ENCODE measurements at places on chromosomes 6 and 20.

DNA sequence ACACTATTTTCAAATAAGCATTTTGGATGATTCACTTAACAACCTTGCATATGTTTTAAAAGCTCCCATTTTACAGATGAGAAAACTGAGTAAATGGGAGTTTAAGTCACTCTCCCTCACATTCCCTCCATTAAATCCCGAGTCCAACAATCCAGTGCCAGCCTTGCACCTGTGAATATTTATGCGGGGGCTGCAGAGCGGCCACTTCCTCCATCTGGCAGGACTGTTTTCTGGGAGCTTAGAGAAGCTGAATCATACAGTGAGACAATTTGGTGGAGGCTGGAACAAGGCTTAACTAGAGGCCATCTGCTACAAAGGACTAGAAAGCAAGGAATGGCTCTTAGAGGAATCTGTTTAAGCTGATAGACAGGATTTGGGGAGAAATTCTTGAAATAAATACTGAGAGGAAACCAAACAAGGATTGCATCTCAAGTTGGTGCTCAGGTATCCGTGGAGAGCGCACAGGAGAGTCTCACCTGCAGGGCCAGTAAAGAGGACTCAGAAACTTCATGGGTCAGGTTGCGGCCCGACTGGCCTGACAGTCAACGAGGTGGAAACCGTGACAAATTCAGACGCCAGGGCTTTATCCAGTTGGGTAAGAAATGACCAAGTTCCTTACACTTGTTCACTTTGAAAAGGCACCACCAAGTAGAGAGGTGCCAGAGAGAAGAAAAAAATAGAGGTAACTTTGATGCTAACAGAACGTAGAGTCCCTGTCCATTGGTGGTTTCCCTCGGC, 478.5 kb downstream of the QKI start:
- no peak for DNase-seq

GRCh38 chr6:71721642-71722041, 164.7 kb upstream of the RIMS1 start:
- no peak for DNase-seq

- DNase-seq, result peak; percentile 85
Observed at GRCh38 chr20:63082308-63082938, 75.7 kb upstream of the BHLHE23 start.

DNA sequence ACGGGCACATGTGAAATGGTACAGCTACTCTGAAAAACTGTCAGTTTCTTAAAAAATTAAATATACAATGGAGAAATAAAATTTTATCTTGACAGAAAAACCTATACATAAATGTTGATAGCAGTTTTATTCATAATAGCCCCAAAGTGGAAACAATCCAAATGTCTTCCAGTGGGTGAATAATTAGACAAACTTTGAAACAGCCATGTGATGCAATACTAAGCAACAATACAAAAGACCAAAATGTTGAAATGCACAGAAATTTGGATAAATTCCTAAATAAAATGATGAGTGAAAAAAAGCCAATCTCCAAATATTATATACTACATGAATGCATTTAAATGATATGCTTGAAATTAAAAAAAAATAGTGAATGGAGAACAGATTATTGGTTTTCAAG, 523.1 kb downstream of the HTR1B start:
- DNase-seq, result no peak

DNA sequence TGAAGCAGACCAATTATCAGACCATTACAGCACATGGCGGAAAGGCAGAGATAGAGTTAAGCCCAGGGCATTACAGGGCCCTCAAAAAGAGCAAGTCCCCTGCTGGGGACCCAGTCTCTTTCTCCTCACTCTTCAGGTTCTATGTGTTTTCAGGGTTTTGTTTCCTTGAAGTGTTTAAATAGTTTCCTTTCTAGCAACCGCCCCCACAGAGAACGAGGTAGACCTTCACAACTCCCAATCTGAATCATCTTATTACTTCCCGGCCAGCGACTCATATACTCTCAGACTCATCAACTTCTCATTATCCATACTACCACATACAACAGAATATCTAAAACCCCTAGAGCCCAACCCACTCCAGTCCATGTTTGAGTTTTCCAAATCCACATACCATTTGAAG, 526.6 kb upstream of the ARID1B start:
- no peak for DNase-seq

DNA sequence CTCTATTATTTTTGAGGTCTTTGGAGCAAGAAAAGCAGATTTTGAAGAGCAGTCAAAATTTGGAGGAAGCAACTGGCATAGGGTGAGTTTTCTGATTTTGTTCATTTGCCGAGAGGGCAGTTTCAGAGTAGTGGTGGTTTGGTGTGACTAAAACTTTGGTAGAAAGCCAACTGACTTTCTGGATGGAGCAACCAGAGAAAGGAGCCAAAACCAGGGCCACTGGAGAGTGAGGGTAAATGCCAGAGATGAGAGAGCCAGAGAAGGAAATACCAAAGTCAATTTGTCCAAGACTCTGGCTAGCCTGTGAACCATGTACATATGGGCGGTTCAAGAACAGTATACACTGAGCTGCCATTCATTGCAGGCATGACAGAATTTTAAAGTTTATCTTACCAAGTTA, 40.5 kb upstream of the ZBTB24 start:
- no peak for DNase-seq

DNA sequence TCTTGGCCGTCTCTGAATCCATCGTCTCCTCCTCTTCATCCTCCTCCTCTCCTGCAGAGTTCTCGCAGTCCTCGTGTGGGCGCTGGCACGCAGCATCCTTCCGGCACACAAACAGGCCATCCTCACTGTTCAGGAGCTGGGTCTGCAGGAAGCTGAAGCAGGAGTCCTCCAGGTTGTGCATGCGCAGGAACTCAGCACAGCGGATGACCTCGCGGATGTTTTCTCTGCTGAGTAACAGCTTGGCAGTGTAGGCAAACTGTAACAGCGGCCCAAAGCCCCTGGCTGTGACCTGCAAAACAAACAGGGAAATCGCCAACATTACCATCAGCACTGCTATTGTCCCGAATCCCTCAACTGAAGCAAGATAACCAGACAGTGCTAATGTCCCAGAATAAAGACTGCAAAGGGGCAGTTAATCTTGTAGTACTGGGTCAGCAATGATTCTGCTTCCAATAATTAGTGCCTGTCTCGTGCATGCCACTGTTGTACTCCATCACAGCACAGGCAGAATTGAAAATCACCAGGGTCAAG, 57.4 kb downstream of the GJA10 start:
- no peak for DNase-seq

DNA sequence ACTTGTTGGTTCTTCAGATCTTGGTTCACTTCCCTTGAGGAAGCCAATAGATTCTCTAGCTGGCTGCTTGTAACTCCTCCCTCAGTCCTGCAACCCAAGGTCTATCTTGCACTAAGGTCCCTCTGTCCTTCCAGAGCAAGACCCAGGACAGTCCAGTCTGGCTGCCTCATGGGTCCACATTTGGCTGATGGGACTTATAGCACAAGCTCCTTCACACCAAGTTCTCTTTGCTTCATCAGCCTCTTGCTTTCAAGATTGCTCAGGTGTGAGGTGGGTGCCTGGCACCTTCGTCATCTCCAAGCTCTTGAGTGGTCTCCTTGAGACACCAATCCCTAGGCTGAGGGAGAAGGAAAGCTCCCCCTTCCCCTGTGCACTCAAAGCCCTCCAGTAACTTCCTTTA, 28.3 kb downstream of the NSFL1C start:
- DNase-seq, result no peak

- peak; percentile 93 for DNase-seq
Observed at GRCh38 chr6:35259194-35259947, at the start of gene ZNF76. Gene ZNF76, plus strand, starts transcription at chr6:35259735. Its CDS starts 21,417 bp downstream, at chr6:35281152.

- no peak for DNase-seq
Observed at GRCh38 chr6:404685-405423, 13.3 kb downstream of the IRF4 start.

- DNase-seq, result no peak
Observed at GRCh38 chr20:36425166-36425565, 116.2 kb upstream of the MYL9 start.
